Activated T-helper 1 cell treated with Interleukin-2 at 50 U/mL for 16 hours (primary cell): ENCODE measurements at places on chromosomes 1 and 21.

DNA sequence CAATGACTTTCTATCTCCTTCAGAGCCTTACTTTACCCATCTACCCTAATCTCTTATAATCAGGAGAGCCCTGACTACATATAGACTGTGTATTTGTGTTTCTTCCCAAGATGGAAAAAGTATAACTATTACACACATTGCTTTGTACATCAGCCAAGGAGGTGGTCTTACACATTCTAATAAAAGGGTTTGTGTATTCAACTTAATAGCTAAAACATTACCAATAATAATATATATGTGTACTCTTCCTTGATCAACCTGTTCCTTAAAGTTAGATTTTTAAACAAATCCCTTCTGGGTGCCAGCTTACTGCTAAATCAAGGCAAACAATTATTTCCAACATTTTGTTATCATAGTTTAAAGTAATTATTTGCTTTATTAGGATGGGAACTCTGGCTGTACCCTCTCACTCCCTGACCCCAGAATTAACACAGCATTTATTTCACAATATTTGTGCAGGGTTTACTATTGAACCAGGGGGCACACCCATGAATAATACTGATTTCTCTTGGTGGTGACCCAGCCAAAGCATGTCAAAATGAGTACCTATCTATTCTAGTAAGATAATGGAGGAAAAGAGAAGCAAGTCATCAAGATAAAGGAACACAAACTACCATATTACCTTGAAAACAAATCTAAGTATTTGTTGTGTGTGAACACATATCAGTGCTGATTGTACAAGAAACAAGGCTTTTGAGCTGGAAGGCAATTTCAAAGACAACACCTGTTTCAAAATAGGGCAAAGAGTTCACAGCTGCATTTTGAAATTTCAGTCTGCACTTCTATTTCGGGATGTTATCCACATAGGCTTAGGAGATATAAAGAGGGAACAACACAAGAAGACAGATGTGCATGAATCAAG lies 30.1 kb upstream of the SLC45A3 start:
- DNase-seq = no peak

DNA sequence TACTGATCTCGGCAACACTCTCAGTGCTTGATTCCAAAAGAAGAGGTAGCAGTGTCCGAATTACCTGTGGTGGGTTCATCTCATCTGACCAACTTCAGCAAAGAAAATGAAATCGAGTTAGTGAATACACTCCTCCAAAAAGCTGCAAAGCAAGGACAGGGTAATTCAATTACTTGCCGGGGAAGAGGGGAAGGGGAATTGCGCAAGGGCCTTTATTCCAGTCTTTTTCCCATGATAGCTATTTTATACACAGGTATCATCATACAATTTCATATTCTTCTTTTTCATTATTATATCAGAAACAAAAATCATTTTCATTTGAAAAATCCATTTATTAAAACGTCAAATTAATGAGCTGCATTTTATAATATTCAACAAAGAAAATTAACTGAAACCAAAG lies 42.9 kb downstream of the UBR4 start:
- DNase-seq = no peak

DNA sequence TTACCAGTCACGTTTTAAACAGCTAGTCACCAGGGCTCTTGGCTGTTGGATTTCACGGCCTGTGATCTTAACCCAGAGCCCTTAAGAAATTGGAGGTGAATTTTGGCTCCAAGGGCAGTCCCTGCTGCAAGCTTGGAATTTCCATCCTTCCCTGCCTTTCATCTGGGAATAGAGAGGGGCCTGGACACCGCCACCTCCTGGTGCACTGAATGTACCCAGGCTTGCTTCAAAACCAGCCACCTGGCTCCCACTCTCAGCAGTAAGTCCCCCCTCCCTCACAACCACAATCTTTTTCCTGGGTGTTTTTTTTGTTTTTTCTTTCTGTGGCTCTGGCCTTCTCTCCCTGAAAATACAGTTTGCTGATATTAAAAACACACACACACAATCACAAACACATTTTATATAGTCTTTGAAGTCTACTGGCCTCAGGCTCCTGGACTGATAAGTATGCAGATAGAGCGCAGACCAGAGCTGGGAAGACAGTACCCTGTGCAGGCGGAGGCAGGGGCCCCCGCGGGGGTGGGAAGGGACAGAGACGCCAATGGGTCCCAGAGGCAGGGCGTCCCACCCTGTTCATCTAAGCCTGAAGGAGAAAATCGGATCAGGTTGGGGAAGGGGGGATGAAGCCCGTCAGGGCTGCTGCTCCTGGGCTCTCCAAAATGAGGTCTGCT lies 65.8 kb upstream of the IGSF21 start:
- no peak for DNase-seq

GRCh38 chr1:156813750-156814570 lies 2.7 kb downstream of the SH2D2A start:
- DNase-seq = peak; percentile 55

GRCh38 chr1:194367121-194367520 lies 1180.7 kb upstream of the B3GALT2 start:
- no peak for DNase-seq

- no peak for DNase-seq
Observed at GRCh38 chr21:35996217-35996616, 64.1 kb downstream of the SETD4 start.

GRCh38 chr1:33984906-33985565 lies 121.2 kb downstream of the HMGB4 start:
- DNase-seq = no peak

DNA sequence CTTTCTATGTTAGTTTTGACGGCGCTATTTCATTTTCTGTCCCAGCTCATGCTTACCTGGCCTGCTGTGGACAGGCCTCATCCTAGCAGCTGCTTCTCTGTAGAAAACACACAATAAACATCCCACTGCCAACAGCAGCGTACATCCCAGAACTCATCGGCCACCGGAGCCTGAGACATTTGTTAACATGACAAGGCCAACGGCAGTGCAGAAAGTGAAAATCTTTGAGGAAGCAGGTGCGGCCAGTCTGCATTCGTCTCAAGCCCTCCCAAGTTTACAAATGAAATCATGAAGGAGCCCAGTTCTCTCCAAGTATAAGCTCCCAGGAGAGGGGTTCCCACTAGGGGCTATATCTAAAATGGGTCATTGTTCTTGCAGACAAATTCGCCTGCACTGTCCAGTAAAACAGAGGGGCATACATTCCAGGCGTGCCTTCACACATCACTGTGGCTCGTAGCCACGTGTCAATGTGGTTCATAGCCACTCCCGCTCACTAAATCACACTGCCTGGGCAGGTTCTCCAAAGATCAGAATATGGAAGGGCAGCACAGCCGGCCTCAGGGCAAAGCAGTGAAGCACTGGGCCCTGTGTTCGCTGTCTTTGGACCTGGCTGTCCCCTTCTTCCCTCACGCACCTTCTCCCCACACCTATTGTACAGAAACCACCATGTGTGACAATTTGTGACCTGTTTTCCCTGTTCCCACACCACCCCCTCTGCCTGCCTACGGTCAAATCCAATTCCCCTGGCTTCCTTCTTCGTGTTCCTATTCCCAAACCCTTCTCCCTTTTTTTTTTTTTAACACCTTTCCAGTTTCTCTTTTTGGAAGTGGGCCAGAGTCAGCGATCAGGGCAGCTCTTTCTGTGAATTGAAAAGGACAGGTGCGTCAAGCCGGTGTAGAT lies 27.0 kb upstream of the ABCG1 start:
- no peak for DNase-seq

GRCh38 chr21:38311765-38312164 lies 55.0 kb downstream of the KCNJ15 start:
- DNase-seq = no peak

GRCh38 chr21:37780991-37781983 lies 135.0 kb downstream of the KCNJ6 start:
- no peak for DNase-seq

DNA sequence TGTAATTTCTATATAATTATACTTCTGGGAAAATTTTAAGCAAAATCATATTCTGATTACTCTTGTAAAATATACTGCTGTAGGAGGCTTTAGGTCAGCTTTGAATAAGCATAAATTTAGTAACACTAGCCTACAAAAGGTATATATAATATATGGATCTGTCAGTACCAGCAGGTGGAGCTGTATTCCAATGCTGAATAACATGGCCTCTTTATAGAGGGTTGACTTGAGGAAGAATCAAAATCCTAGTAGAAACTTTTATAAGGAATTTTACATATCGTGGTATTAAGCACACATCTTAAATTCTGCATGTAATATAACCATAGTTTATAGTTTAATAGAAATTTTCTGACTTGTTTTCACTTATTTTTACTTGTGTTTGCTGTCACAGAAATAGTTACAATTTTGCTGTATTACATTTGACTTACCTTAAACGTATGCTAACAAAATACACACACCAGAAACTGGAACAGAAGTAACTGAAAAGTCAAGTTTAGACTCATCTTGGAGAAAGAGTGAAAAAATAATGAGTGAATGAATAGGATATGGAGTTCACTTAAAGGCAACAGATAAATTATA lies 79.3 kb downstream of the HMCN1 start:
- DNase-seq = no peak

DNA sequence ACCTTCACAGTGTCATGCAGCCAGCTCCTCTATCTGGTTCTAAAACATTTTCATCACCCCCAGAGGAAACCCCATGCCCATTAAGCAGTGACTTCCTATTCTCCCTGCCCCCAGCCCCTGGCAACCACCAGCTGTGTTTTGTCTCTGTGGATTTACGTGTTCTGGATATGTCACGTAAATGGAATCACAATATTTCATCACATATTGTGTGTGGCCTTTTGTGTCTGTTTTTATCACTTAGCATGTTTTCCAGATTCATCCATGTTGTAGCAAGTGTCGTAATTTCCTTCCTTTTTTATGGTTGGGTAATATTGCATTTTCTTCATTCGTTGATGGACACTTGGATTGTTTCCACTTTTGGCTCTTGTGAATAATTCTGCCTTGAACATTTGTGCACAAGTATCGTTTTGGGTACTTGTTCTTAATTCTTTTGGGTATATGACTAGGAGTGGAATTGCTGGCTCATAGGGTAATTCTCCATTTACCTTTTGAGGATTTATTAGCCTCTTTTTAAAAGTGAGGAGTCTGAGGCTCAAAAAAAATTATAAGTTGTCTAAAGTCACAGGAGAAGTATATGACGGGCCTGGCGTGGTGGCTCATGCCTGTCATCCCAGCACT lies 127.0 kb downstream of the MRPS6 start:
- DNase-seq = no peak

GRCh38 chr1:241899210-241899609 lies 51.2 kb downstream of the EXO1 start:
- no peak for DNase-seq

- DNase-seq = no peak
Observed at GRCh38 chr1:234619071-234619480, 9.1 kb upstream of the IRF2BP2 start.

- DNase-seq = no peak
Observed at GRCh38 chr1:94621395-94621794, 79.8 kb upstream of the F3 start.

DNA sequence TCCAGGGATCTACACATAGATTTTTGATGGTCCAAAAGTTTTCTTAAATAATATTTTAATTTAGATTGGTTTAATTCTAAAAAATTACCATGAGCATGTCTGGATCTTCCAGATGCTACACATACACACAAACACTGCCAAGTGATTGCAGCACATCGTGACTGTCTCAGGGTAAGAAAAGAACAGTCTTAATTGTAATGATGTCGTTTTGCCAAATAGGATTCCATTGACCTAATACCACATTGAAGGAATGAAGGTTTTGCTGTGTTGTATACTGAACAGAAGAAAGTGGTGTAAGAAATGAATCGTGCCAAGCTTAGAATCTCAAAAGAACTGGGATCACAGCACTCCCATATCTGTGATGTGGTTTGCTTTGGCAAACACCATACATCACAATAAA lies 633.3 kb upstream of the CAMK1G start:
- no peak for DNase-seq
